ENCODE measurements at places on chromosomes 6 and 20.

DNA sequence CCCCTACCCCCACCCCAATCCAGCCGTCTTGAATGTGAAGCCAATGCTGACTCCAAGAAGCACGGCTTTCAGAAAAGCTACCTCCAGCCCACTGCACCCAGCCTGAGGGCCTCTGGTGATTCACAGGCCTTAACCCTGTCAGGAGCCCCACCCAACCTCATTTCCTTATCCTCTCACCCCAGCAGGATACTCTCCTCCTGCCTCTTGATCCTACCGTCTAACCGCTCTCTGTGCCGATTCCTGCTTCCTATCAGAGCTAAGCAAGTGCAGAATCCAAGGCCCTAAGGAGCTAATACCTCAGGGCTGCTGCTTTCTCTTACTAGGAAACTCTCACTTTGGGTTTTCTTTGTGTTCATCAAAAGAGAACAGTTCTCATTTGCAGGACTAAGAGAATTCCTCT lies 47.2 kb downstream of the TRERF1 start:
- no peak for DNase-seq

DNA sequence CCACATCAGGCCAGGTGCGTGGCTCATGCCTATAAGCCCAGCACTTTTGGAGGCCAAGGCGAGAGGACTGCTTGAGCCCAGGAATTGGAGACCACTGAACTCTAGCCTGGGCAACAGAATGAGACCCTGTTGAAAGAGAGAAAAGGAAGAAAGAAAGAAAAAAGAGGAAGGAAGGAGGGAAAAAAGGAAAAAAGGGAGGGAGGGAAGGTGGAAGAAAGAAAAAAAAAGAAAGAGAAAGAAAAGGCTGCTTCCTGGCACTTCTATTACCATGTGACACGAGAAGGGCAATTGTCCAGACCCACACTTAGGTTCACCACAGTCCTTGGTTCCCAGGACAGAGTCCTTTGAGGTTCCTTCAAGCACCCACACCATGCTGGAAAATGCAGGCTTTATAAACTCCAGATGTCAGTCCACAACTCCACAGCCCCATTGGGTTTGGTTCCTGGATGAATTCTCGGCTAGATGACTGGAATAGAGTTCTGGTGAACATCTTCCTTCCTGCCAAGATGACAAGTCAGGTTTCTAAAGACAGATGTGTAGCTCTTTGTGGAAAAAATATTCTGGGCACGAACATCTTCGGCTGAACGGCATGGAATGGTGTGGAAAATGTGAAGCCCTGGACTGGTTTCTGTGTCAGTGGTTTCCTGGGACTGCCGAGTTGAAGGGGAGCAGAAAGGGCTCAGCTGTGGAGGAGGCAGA lies 32.5 kb downstream of the NT5E start:
- DNase-seq = no peak

- DNase-seq = no peak
Measured at GRCh38 chr6:49462071-49462470, 982 bp downstream of the MMUT start.

- DNase-seq = no peak
Measured at GRCh38 chr6:75563032-75563431, 38.6 kb upstream of the SENP6 start.

DNA sequence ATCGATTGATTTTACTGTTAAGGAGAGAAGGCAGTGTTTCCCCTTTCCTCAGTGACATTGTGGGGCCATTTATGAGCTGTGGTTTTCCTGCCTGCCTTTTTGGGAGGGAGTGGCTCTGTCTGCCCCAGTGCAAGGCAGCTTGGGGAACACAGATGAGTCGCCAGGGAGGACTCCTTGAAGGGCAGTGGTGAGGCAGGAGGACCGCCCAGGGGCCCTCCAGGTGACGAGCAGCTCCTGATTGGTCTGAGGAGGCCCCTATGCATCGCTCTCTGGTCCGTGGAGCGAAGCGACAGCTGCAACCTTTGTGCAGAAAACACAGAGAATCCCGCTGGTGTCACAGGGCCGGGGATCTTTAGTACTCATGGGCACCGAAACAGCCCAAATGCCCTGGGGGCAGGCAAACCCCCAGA lies 100.3 kb downstream of the TMEM242 start:
- no peak for DNase-seq

DNA sequence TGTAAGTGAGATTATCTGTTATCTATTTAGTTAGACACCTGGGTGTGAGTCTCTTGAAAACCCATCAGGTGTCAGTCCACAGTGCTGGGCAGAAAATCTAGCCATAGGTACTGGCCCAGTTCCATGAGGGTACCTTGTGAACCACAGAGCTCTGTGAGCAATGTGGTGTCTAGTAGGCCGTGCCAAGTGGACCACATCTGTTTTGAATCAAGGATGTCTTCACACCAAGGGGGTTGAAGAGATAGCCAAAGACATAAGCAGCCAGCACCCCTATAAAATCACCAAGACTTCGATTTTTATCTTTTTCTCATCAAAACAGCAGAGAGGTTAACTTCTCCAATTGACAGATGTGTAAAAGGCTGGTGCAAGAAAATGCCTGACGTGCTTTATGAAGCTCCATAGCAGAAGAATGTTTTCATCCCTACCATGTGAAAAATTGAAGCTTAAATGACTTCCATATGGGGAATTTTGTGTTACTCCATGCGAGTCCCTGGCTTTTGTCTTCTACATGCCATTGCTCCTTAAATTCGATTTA lies 368.7 kb downstream of the HAO1 start:
- DNase-seq = no peak

- no peak for DNase-seq
Measured at GRCh38 chr6:123811378-123811777, 7.7 kb downstream of the NKAIN2 start.

DNA sequence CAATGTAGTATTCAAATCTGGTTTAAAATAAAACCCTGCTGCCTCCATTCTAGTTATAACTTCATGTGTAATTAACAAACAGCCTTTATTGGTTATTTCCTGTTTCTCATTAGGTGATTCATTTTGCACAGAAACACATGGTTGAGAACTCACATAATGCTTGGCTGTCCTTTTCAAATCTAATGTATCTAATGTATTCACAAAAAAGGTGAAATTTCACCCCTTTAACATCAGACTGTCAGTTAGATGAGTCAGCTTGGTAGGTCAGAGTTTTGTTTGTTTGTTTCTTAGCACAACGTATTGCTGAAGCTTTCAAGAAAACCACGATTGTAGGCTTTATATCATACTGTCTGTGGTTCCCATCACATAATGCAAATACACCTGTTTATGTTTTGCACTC lies 78.7 kb upstream of the TMEM30A start:
- no peak for DNase-seq

- DNase-seq = no peak
Measured at GRCh38 chr20:18391686-18392085, 75.1 kb downstream of the DZANK1 start.

DNA sequence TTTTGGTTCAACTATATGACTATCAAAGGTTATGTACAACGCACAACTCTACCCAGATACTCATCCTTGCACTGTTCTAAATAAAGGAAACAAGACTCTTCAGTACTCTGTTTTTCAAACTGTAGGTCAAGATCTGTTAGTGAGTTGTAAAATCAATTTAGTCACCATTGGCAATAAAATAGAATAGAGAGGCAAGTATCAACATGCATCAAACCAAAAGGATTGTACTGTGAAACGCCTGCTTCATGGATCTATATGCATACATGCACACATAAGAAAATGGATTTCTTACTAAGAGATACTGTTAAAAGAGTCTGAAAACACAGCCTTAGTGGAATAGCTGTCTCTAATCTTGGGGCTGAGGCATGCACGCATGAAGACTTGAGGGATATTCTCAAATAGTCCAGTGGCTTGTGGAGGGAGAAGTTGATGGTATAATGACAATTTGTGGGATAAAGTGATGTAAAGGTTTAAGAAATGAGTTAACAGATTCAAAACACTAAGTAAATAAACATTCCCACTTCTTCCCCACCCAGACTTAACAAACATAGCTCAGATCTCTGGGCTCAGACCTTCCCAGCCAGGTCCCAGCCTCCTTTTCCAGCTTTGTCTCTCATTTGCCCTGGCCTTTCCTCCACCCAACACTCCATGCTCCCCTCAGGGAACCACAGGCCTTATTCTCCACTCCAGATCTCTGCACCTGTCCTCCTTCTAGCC lies 10.7 kb upstream of the LZTS3 start:
- DNase-seq = no peak

- DNase-seq = no peak
Measured at GRCh38 chr20:56517211-56517610, 7.3 kb upstream of the FAM209A start.

GRCh38 chr6:53837865-53838769 lies 43.3 kb downstream of the LRRC1 start:
- no peak for DNase-seq

DNA sequence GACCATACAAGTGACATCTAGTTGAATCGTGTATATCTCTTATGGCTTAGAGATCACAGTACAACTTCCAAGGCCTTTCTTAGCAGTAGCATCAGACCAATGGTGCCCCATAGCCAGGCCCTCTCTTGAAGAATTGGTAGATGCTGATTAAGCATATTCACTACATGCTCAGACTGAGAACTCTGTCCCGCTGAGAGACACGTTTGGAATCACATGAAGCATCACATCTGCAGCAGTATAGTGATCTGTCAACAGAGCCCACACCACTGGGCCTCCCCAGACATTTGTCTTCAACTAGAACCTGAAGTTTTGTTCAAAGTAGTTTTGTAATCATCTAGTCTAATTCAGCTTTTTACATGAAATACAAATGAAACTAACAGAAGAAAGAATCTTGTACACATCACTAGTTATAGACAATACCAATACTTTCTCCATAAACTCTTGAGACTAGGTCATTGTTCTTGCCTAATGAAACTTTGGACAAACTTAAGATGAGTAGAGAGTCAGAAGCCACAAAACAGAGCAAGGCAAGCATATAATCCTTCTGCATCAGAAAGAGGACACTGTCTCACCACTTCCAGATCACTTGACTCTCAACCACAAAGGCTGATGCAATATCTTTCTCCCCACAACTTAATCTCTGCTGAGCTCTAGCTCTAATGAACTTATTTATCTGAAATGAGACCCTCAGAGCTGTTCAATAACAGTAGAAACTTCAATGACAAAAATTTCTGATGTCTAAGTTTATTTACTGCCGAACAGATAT lies 182.7 kb downstream of the TBX18 start:
- no peak for DNase-seq

DNA sequence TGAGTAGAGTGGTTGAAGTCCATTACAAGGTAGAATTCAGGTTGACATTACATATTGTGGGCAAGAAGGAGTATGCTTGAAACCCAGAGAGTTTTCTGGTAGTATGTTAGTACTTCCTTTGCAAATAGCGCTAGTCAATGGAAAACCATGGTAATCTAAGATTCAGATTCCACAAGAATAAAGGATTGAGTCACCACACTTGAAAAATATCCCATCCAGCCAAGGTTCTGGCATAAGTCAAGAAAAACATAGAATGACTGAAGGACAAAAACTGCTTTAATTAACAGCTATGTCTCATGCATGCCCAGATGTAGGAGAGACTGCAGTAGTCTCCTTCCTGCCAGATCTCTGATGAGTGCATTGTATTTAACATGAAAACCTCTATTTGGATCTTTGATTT lies 469.8 kb downstream of the BMP2 start:
- no peak for DNase-seq

GRCh38 chr6:139343052-139343750 lies 31.2 kb downstream of the CITED2 start:
- no peak for DNase-seq

DNA sequence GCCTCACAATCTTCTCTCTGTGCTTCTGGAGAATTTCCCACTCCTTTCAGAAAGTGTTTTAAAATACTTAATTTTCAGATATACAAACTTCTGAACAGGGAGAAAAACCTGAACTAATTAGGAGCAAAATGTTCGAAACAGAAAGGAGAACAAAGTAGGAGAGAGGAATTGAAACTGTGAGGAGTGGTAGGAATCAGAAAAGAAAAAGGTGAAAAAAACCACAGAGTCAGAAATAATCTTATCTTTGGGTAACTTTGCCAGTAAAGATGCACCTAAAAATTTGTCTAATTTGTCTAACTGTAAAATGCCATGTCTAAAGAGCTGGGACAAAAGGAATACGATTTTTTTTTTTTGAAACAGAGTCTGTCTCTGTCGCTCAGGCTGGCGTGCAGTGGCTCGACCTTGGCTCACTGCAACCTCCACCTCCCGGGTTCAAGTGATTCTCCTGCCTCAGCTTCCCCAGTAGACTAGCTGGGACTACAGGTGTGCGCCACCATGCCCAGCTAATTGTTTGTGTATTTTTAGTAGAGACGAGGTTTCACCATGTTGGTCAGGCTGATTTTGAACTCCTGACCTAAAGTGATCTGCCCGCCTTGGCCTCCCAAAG lies 4.7 kb upstream of the RIPOR2 start:
- no peak for DNase-seq

Measured in effector CD4-positive, alpha-beta T cell (primary cell).